ENCODE measurements at places on chromosomes 6 and 20.
A peak's percentile ranks its signal among the peaks of the same experiment; 100 is the strongest.

DNA sequence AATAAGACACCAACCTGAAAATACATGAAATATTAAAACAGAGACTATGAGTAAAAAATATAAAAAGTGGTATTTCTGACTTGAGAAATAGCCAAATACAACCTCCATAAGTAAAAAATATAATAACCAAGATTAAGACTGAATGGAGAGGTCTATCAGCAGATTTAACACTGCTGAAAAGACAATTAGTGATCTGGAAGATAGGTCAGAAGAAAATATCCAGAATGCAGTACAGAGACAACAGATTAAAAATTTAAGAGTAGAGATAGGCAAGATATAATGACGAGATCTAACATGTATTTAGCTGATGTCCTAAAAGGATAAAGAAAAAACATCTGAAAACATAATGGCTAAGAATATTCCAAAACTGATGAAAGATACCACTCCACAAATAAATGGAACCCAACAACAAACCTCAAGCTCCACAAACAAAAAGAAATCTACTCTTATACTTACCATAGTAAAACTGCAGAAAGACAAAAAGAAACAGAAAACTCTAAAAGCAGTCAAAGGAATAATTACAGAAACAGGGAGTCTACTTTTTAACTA lies 18.8 kb downstream of the ESF1 start:
- no peak overlapping the region for H3K4me3 ChIP-seq
- H3K27ac ChIP-seq, result no peak overlapping the region
- no peaks in the 10 kb centered on the region for H3K27me3 ChIP-seq
- no peaks in the 10 kb centered on the region for H3K4me1 ChIP-seq

DNA sequence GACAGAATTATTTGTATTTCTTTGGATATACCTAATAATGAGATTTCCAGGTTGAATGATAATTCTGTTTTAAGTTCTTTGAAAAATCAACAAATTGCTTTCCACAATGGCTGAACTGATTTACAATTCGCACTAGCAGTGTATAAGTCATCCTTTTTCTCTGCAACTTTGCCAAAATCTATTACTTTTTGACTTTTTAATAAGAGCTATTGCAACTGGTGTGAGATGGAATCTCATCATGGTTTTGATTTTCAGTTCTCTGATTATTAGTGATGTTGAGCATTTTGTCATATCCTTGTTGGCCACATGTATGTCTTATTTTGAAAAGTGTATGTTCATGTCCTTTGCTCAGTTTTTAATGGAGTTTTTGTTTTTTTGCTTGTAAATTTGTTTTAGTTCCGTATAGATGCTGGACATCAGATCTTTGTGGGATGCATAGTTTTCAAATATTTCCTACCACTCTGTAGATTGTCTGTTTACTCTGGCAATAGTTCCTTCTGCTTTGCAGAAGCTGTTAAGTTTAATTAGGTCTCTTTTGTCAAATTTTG lies 409.8 kb upstream of the CITED2 start:
- H3K4me1 ChIP-seq, result no peaks in the 10 kb centered on the region
- H3K27ac ChIP-seq, result no peak overlapping the region
- H3K27me3 ChIP-seq, result no peaks in the 10 kb centered on the region
- DNase-seq, result no peak

GRCh38 chr6:98828941-98829411 lies 5.4 kb upstream of the POU3F2 start:
- no peak for DNase-seq
- H3K27ac ChIP-seq, result no peak overlapping the region
- H3K27me3 ChIP-seq, result peaks cover 96% of the 10 kb centered on the region
- peaks cover 43% of the 10 kb centered on the region for H3K4me1 ChIP-seq
- no peak overlapping the region for H3K4me3 ChIP-seq

DNA sequence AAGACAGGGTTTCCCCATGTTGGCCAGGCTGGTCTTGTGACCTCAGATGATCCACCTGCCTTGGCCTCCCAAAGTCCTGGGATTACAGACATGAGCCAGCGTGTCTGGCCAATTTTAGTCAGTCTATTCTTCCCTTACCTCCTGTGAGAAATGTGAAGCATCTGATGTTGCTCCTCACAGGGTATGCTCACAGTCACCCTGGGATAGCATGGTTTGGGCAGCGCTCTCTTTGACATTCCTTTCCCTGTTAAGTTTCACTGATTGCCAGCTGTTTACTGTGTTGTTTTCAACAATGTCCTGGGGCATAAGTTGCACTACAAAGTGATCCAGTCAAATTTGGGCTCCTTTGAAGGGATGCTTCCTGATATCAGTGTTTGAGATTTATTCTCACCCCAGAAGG lies 13.1 kb downstream of the CDC5L start:
- H3K27ac ChIP-seq, result no peak overlapping the region
- H3K36me3 ChIP-seq, result peaks cover 88% of the 10 kb centered on the region
- DNase-seq, result no peak
- H3K4me1 ChIP-seq, result no peaks in the 10 kb centered on the region

DNA sequence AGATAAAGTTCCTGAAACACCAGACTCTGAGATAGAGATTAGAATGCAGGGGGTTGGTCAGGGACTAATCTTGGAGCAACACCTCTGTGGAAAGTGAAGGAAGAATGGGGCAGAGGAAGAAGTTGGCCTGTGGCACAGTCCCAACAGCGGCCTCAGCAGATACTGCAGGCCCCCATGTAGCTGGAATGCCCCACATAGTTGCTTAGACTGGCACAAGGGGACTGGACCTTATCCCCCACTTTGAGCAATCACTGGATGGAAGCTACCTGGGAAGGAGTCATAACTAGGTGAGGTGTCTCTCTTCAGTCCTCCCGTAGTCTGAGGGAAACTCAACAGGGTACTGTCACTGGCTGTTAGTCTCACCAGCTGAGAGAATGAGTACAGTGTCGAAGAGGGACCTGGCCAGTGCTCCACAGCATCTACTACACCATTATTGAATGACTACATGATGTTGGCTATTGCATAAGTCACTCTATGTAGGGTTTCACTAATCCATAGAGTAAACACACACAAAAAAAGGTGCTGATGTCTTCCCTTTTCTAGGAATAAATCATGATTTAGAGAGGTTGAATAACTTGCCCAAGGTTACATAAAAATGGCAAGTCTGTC lies 47.5 kb downstream of the ADGRG6 start:
- H3K27ac ChIP-seq, result no peak overlapping the region
- no peaks in the 10 kb centered on the region for H3K36me3 ChIP-seq
- H3K27me3 ChIP-seq, result no peaks in the 10 kb centered on the region
- no peaks in the 10 kb centered on the region for H3K4me1 ChIP-seq

DNA sequence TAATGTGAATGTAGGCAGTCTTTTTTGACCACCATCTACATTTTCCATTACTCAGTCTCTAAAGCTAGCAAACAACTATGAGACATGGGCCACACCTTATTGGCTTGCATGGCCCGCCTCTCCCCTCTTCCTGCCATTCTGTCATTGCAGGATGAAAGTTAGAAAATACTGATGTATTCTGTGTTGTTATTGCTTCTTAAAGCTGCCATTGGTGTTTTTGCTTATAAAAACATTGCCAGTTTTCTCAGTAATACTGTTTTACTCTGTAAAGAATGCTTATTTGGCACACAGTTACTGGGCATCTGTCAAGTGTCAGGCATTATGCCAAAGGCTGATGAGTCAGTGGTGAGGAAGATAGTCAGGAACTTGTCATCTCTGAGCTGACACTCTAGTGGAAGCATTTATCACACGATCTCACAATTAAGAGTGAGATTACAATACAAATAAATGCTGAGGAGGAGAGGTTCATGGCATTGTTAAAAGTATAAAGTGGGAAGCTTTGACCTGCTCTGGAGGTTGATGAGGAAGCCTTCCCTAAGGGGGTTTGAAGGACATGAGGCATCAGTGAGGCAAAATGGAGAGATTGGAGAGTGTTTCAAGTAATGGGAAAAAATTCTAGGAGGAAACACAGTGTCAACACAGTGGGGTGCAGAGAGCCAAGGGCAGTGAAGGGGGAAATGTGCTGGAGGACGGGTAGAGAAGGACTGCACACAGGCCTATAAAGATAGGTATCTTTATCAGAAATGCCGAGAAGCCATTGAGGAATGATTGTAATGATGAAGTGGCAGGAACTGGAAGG lies 14.7 kb downstream of the KLHL32 start:
- no peak overlapping the region for H3K27ac ChIP-seq
- H3K4me1 ChIP-seq, result no peaks in the 10 kb centered on the region
- H3K4me3 ChIP-seq, result no peak overlapping the region
- DNase-seq, result no peak
- no peaks in the 10 kb centered on the region for H3K36me3 ChIP-seq

- peak overlapping the region; percentile 30 for H3K4me3 ChIP-seq
- H3K36me3 ChIP-seq, result no peaks in the 10 kb centered on the region
- peaks cover 11% of the 10 kb centered on the region for H3K4me1 ChIP-seq
- no peak overlapping the region for H3K27ac ChIP-seq
Observed at GRCh38 chr6:128259730-128260685, 260.4 kb downstream of the PTPRK start.

DNA sequence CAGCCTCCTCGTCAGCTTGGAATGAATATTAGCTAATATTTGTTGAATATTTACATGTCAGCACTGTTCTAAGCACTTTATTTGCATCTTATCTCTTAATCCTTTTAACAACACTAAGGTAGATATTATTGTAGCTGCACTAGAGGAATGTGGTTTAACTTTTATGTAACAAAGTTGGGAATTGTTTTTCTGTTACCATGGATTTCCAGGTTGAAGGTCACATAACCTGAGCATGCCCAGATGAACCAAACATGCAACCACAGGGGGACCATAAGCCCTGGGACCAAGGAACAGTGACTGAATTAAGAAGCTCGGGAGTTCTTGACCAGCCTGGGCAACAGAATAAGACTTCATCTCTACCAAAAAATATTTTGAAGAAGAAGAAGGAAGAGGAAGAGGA lies 29.1 kb upstream of the YWHAB start:
- H3K4me3 ChIP-seq, result no peak overlapping the region
- H3K36me3 ChIP-seq, result no peaks in the 10 kb centered on the region
- no peaks in the 10 kb centered on the region for H3K27me3 ChIP-seq
- no peak overlapping the region for H3K27ac ChIP-seq
